H9 (cell line): ENCODE measurements at places on chromosomes 2 and 18. TPM values are rescaled to one million over a fixed set of nuclear protein-coding genes. Genes with fewer than 3 reads are reported as not detected.

Gene AQP12A
- total RNA-seq: not detected in 2 replicates

Gene PAX3
- not detected in 2 replicates for total RNA-seq

Gene MERTK
- total RNA-seq: 4.2 and 4.8 TPM in 2 replicates

Gene PPP1R1C
- 4.0 and 5.4 TPM in 2 replicates for total RNA-seq

- peaks cover 9% of the 10 kb centered on the region; the same call in 1 of the 2 replicates for H3K4me1 ChIP-seq
- H3K36me3 ChIP-seq: no peaks in the 10 kb centered on the region
Observed at GRCh38 chr2:206979922-206980321, 40.6 kb downstream of the CPO start.

- peaks cover 6% of the 10 kb centered on the region; the same call in 1 of the 2 replicates for H3K4me1 ChIP-seq
- peaks cover 36% of the 10 kb centered on the region for H3K36me3 ChIP-seq
- no peak overlapping the region for H3K27ac ChIP-seq
- DNase-seq: no peak
Observed at GRCh38 chr18:12819322-12819721, 64.7 kb downstream of the PTPN2 start.

DNA sequence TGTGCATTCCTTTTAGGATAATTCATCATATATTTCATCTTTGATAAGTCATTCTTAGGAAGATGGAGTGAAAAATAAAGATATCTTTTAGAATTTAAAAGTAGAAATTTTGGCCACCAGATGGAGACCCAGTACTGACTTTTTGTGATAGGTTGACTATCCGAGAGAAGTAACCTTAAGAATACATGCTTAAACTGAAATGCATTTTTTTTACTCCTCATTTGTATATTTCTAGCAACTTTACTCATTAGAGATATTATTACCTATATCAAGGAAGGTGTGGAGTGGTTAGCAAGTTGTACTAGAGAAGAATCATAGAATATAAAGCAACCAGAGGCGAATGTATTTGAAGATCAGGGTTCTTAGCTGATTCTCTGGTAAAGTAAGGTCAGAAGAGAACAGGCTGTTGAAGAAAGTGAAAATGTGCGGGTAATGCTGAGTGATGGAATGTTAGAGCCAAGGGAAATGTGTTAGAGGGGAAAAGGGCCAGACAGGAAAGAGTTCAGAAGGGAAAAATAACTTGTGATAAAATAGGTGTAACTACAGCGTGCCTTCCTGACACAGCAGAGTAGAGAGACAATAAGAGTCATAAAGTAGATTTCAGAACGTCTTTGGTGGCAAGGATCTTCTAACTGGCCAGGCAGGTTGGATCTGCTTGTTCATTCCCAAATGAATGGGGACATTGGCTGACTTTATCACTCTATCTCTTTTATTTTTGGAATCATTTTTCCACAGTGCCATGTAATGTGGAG lies 52.3 kb downstream of the TDRD15 start:
- no peak for DNase-seq
- no peaks in the 10 kb centered on the region for H3K4me1 ChIP-seq
- no peaks in the 10 kb centered on the region for H3K36me3 ChIP-seq
- no peaks in the 10 kb centered on the region for H3K27me3 ChIP-seq
- H3K27ac ChIP-seq: no peak overlapping the region

- H3K4me1 ChIP-seq: no peaks in the 10 kb centered on the region
- DNase-seq: no peak
- peaks cover 2% of the 10 kb centered on the region; the same call in 2 of the 3 replicates for H3K36me3 ChIP-seq
- no peak overlapping the region for H3K27ac ChIP-seq
- H3K27me3 ChIP-seq: no peaks in the 10 kb centered on the region
Observed at GRCh38 chr2:220871909-220872308, 700.2 kb downstream of the EPHA4 start.

DNA sequence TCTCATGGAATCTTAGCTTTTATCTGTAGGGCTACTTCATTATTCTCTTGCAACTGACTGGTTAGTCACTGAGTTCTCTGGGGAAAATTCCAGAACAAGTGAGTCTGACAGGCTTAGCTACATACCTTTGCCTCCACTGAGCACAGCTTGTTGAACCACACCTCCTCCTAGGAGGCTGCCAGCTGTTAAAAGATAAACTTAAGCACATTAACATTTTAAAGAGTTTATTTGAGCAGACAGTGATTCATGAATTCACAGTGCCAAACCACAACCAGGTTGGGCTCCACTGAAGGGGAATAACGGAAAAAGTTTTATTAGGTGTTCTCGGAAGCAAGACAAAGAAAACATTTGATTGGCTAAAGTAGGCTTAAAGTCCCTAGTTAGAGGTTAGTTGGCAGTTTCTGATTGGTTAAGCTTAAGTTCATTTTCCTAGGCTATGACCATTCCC lies 12.5 kb upstream of the SLC38A11 start:
- H3K36me3 ChIP-seq: no peaks in the 10 kb centered on the region
- H3K4me1 ChIP-seq: peaks cover 3% of the 10 kb centered on the region; the same call in 1 of the 2 replicates
- H3K4me3 ChIP-seq: no peak overlapping the region
- H3K27me3 ChIP-seq: no peaks in the 10 kb centered on the region
- H3K27ac ChIP-seq: no peak overlapping the region
- no peak for DNase-seq

- no peak overlapping the region for H3K27ac ChIP-seq
- peaks cover 42% of the 10 kb centered on the region for H3K36me3 ChIP-seq
- no peak for DNase-seq
Observed at GRCh38 chr2:98560256-98560771, 48.0 kb downstream of the COA5 start.

DNA sequence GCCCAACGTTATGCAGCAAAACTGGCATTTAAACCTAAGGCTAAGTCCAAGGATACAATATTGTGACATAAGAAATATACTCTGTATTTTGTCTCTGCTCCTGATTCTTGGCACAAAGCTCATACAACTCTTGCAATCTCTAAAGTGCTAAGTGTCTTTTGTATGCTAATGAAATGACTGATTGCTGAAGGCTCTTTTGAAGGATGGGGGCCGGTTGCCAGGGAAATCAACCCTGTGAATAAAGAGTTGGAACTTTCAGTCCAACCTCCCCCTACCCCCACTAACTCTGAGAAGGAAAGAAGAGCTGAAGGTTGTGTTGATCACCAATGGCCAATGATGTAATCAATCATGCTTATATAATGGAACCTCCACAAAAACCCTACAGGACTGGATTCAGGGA lies 40.3 kb downstream of the SESTD1 start:
- H3K36me3 ChIP-seq: no peaks in the 10 kb centered on the region
- no peaks in the 10 kb centered on the region for H3K27me3 ChIP-seq
- H3K4me3 ChIP-seq: no peak overlapping the region
- no peak for DNase-seq
- no peak overlapping the region for H3K27ac ChIP-seq
